Naive thymus-derived CD4-positive, alpha-beta T cell (primary cell): ENCODE measurements at places on chromosomes 2 and 18. TPM values are rescaled to one million over a fixed set of nuclear protein-coding genes. Genes with fewer than 3 reads are reported as not detected.
A peak's percentile ranks its signal among the peaks of the same experiment; 100 is the strongest.

- DNase-seq: peak; percentile 54
- H3K27ac ChIP-seq: no peak overlapping the region
- H3K4me1 ChIP-seq: peaks cover 12% of the 10 kb centered on the region
- H3K27me3 ChIP-seq: no peaks in the 10 kb centered on the region
These were observed 73.8 kb downstream of the MAP3K20 start for GRCh38 chr2:173149491-173149890.

SKOR2 gene
- not detected for polyA plus RNA-seq

- no peaks in the 10 kb centered on the region for H3K4me1 ChIP-seq
- H3K27ac ChIP-seq: no peak overlapping the region
- no peaks in the 10 kb centered on the region for H3K27me3 ChIP-seq
- no peak for DNase-seq
- no peaks in the 10 kb centered on the region for H3K36me3 ChIP-seq
- no peak overlapping the region for H3K4me3 ChIP-seq
These were observed 107.7 kb downstream of the HNMT start for GRCh38 chr2:138071720-138072719.

DNA sequence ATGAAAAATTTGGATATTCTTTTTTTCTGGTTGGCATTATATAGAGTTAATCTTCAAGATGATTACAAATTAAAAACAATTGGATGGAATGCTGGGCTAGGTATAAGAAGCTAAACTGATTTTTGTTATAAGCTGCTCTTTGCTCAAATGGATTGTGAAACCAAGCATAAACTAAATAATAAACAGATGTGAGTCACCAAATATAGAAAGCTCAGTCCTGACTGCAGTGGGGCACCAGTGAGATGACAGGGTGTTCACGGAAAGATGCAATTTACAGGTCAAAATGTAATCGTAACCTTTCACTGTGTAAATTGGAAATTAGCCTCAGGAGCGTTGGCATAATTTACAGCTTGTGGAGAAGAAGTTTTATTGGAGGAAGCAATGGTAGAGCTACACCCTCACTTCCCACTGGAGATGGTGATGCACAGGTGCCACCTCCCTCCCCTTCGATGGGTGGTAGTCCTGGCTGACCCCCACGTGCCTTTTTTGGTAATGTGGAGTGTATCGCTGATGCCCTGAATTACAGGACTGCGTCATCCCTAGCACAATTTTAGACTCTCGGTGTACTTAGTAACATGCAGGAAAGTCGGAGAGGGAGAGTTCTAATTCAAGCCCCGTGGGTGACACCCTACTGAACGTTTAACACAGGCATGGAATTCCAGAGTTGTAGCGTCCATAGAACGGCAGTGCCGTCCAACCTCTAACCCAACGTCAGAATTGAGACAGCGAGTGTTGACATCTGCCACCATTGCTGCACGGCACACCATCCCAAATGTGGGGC is 73.9 kb upstream of the NFATC1 start:
- no peak for DNase-seq
- H3K27me3 ChIP-seq: no peaks in the 10 kb centered on the region
- H3K4me1 ChIP-seq: peaks cover 13% of the 10 kb centered on the region
- no peaks in the 10 kb centered on the region for H3K36me3 ChIP-seq

DNA sequence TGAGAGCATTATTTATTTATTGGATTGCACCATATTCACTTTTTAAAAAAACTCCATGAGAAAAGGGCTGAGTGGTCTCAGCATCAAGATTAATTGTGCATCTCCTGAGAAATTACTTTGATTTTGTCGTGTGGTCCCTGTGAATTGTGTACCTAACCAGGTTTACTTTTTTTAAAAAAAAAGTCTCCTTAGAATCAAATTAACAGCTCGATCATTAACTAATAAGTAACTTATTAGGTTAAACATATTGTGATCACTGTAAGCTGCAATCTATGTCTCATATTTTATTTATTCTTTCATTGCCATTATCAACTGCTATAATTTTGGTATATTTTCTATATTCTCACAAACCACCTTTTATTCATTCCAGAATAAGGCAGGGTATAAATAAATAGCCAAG is 318.2 kb downstream of the ADCYAP1 start:
- H3K4me1 ChIP-seq: no peaks in the 10 kb centered on the region
- H3K4me3 ChIP-seq: no peak overlapping the region
- no peak overlapping the region for H3K27ac ChIP-seq
- DNase-seq: no peak
- H3K36me3 ChIP-seq: no peaks in the 10 kb centered on the region

DNA sequence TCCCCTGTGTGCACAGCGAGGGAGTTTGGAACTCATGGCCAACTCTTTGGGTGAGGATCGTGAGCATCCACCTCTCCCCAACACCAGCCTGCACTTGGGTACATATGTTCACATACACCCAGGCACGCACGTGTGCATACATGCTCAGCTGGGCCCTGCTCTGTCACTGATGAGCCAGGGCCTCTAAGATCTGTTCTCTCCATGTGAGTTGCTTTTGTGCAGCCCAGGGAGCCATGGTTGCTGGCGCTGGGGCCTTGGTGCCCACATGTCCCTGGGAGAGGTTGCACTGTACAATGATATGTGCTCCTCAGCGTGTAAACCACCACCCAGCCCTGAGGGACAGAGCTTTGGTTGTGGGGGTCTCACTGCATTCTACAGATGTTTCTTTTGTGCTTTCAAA is 44.1 kb downstream of the KLHL29 start:
- H3K27me3 ChIP-seq: no peaks in the 10 kb centered on the region
- no peaks in the 10 kb centered on the region for H3K4me1 ChIP-seq
- H3K4me3 ChIP-seq: no peak overlapping the region
- DNase-seq: no peak

- H3K4me1 ChIP-seq: peaks cover 6% of the 10 kb centered on the region
- no peak overlapping the region for H3K4me3 ChIP-seq
- H3K27ac ChIP-seq: no peak overlapping the region
- no peaks in the 10 kb centered on the region for H3K36me3 ChIP-seq
- no peaks in the 10 kb centered on the region for H3K27me3 ChIP-seq
- no peak for DNase-seq
These were observed 9.7 kb downstream of the PMAIP1 start for GRCh38 chr18:59909289-59910036.

SLC14A1 gene
- polyA plus RNA-seq: 2.2 TPM

GRCh38 chr2:9877726-9878125 is 34.5 kb downstream of the TAF1B start:
- no peaks in the 10 kb centered on the region for H3K27me3 ChIP-seq
- no peak overlapping the region for H3K4me3 ChIP-seq
- H3K36me3 ChIP-seq: peaks cover 30% of the 10 kb centered on the region
- DNase-seq: no peak
- H3K27ac ChIP-seq: no peak overlapping the region
